ENCODE measurements at places on chromosomes 16 and 17.
A peak's percentile ranks its signal among the peaks of the same experiment; 100 is the strongest.

DNA sequence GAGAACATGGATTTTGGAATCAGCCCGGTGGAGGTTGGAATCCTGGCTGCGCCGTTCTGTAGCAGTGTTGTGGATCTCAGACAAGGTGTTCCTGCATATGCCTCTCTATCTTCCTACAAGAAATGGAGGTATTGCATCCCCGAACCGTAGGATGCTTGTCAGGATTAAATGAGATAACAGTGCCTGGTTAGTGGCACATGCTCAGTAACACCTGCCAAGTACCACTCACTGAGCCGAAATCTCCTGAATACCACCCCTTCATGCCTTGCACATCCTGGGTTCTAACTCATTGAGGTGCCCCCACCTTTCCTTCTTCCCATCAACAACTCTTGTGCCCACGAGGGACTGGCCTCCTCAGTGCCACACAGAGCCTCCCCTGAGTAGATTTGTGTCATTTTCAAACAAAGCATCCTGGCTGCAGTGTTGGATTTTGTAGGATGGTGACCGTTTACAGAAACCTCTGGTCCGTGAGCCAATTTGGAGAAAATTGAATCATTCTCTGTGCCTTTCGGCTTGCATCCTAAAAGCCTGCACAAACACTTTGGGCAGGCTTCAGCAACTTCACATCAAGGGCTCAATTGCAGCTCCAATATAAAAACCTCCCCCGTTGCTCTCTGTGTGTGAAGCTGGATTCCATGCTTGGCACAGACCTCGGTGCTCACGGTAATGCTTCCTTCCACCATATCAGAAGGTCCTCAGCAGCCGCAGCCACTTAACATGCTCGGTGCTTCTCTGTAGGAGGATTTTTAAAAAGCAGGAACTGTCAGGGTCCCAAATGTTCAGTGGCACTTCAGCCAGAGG is 84.2 kb downstream of the WWOX start:
- DNase-seq: peak; percentile 56

DNA sequence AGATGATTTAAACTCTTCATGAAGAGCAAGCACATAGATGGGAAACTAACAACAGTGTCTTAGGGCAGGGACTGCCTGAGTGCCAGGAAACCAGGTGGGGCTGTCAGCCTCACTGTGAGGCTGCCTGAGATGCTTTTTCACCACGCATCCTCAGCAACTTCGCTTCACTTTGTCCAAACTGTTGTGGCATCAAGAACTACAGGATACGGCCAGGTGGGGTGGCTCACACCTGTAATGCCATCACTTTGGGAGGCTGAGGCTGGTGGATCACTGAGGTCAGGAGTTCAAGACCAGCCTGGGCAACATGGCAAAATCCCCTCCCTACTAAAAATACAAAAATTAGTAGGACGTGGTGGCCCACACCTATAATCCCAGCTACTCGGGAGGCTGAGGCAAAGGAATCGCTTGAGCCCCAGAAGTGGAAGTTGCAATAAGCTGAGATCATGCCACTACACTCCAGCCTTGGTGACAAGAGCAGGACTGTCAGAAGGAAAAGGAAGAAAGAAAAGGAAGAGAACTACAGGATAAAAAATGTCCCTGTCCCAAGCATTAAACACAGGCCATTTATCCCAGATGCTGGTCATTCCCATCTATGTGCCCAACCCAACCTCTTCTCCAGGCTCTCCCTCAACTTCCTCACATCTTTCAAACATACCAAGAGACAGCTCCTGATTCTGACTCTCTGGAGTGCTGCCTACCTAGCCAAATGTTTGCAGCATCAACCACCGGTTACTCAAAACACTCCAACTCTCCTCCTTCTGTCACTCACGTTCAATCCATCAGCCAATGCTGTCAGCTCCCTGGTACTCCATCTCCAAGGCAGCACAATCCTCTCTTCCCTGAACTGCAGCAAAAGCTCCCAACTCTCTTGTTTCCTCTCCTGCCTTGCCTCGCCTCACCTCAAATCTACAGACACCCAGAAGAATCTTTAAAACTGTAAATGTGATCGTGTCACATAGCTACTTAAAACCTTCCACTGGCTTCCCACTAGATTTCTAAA is 1.6 kb downstream of the EIF4A3 start:
- no peak for DNase-seq

DNA sequence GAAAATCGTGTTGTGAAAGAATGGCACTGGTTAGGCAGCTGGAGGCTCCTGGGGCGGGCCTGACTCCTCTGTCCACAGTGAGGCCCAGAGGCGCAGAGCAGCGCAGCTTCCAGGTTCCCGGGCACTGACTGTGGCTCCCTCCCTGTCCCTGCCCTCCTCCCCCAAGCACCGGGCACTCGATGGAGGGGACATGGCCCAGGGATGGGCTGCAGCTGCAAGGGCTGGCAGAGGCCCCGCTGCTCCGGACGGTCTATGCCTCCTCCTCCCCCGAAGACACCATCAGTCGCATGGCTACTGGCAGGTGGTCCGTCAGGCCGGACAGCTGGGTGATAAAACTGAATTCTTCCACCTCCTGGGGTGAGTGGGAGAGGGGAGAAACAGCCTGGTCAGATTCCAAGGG is 50.1 kb downstream of the PRMT7 start:
- DNase-seq: no peak

- no peak for DNase-seq
Observed at GRCh38 chr17:77321649-77322513, 181.1 kb downstream of the SEC14L1 start.

DNA sequence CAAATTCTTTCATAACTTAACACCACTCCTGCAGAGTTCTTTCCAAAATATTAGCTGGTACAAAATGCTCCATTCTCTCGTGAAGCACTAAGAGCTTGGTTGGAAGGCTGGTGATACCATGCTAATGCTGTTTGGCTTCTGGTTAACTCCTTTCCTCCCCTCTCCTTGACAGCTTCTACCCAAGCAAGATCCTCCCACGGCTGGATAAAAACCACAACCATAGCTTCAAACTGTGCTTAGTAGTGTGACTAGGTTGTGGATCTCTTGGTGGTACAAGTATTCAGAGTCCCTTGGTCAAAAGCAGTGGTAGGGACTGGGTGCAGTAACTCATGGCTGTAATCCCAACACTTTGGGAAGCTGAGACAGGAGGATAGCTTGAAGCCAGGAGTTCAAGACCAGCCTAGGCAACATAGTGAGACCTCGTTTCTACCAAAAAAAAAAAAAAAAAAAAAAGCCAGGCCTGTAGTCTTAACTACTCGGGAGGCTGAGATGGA is 2.3 kb downstream of the PHAF1 start:
- no peak for DNase-seq

DNA sequence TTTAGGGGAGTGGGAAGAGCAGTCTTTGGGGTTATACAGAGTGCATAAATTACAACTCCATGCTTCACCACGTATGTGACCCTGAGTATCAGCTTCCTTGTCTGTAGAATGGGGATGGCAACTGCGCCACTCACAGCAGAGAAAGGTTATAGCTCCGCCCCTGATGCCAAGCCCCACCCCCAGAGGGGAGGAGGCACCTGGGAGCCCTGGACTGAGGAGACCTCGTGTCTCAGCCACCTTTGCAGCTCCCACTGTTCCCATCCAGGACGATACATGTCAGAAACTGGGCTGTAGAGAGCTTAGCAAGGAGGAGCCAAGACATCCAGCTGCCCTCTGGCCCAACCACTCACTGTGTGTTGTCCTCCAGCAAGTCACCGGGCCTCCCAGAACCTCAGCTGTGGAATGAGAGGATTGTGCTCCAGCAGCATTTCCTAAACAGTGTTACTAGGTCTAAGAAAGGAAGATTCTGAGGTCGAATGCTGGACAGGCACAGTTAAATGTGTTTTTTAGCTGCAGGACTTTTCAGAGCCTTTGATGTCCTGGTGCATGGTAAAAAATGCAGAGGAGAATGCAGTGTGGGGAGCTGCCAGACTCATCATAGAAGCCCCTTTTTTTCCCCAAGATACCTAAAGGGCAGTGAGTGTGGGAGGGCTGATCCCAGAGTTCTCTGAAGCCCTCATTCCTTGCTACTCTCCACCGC is 49.4 kb downstream of the BEAN1 start:
- DNase-seq: no peak

GRCh38 chr17:64975318-64976087 is 56.2 kb upstream of the LRRC37A3 start:
- DNase-seq: peak; percentile 97

- no peak for DNase-seq
Observed at GRCh38 chr16:2386990-2387389, 42.3 kb upstream of the CCNF start.

GRCh38 chr17:37672548-37673078 is 29.4 kb upstream of the DDX52 start:
- DNase-seq: no peak

All from NCI-H1417 (cell line).